ENCODE measurements at places on chromosomes 13 and 19.

DNA sequence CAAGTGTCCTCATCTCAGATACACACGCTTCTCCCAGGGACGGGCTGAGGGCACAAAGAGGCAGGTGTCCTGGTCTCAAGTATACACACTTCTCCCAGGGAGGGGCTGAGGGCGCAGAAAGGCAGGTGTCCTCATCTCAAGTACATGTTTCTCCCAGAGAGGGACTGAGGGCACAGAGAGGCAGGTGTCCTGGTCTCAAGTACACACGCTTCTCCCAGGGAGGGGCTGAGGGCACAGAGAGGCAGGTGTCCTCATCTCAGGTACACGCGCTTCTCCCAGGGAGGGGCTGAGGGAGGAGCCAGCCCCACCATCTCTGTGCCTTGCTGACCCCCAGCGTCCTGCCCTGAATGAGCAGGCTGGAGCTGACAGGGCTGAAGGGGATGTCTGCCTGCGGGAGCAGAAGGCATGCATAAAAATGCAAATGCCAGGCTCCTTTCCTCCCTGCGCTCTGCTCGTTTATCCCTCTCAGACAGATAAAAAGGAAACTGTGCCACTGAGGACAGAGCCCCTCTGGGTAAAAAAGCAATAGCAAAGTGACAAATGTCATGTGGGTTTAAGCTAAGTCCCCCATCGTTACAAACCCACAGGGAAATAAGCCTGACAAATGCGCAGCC is 96.1 kb upstream of the UQCRFS1 start:
- no peak for DNase-seq

DNA sequence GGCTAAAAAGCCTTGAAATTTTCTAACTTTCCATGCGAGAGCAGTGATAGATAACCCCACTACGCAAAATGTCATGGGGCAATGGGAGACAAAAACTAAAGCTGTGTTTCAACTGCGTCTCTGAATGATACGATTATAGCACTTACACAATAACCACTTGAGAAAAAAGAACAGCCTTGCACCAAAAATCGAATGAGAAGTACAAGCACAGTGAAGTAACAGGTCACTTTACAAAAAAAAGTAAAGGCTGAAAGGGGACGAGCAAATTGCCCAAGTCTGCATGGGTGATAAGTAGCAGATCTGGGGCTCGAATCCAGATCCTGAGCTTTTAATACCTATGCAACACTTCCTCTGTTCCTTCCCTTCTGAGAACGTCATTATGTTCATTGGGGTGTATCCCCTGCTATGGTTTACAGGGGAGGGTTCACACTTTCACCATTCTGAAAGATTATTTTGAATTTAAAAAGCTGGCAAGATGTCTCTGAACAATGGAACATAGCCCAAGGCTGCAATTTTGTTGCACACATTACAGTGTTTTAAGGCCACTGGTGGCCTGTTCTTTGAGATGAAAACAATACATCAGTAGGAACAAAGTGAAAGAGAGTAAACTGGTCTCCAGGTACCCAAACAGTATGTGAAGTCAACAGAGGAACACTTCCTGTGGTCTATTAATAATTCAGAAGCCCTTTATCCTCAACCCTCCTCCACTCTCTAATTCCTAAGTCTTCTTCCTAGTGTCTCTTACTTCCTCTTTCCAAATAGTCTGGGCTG is 3.2 kb downstream of the CPB2 start:
- DNase-seq: no peak

GRCh38 chr19:46731584-46731983 is 14.3 kb upstream of the FKRP start:
- no peak for DNase-seq

DNA sequence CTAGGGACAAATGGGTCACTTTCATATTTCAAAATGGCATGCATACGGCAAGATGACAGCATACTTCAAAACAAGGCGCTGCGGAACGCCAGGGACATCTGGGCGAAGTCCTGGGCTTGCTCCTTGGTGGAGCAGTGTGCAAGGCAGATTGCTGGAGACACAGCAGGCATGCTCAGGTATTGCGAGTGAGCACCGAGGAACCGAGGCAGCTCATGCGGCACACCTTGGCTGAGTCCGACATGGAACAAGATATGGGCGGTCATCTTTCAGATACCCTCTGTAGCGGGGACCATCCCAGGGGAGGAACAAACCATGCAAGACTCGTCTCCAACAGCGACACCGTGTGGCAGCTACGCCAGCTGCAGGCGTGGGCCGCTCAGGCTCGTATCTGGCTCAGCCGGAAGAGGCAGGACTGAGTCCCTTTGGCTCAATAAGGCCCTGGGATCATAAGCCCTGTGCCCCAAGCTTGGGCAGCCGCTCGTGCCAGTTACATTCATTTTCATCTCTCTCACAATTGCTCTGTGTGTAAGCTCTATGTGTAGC is 112.4 kb downstream of the NUFIP1 start:
- no peak for DNase-seq

DNA sequence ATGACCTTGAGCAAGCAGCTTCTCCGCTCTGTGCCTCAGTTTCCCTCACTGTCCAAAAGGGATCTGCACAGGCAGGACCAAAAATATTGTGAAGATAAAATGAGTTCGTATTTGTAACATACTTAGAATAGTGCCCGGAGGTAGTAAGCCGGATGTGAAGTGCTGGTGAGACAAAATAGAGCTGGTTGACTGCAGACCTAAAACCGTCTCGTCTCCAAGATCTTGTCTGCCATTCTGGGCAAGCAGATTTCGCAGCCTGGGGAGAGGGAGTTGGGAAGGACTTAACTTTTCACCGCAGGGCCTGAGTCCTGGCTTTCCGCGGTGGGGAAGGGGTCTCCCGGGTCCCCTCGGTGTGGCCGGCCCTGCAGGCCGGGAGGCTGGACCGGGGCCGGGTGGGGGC is 8.2 kb upstream of the BBC3 start:
- DNase-seq: no peak

- DNase-seq: no peak
Observed at GRCh38 chr19:50819636-50820035, 4.0 kb downstream of the KLK1 start.
